Activated T-helper 2 cell treated with anti-CD3 and anti-CD28 coated beads, Interferon-gamma antibody, Interleukin-2, Interleukin-4, amounts not matched to agents 10 μg/mL and 5 μg/mL and 100 μg/mL, durations not matched to agents 14 hours and 24 hours and 36 hours (primary cell): ENCODE measurements at places on chromosomes 4 and X. TPM values are rescaled to one million over a fixed set of nuclear protein-coding genes. Genes with fewer than 3 reads are reported as not detected.

DACH2 gene
- not detected in 2 replicates for total RNA-seq

AADAT gene
- not detected in 2 replicates for total RNA-seq

UBA6 gene
- total RNA-seq = 84.8 and 88.4 TPM in 2 replicates

HPSE gene
- 9.7 TPM in 2 replicates for total RNA-seq

MAGEC1 gene
- total RNA-seq = not detected in 2 replicates

KLKB1 gene
- not detected in 2 replicates for total RNA-seq

NHS gene
- total RNA-seq = 3.8 and 8.3 TPM in 2 replicates

GRCh38 chr4:21596521-21596920 is 352.1 kb downstream of the KCNIP4 start:
- no peak for DNase-seq

GRCh38 chrX:102548231-102548630 is 31.7 kb upstream of the TMSB15A start:
- DNase-seq = no peak

GRCh38 chr4:81745050-81745449 is 273.3 kb upstream of the RASGEF1B start:
- DNase-seq = no peak

GRCh38 chr4:100317032-100317864 is 127.0 kb upstream of the DDIT4L start:
- no peak for DNase-seq

DNA sequence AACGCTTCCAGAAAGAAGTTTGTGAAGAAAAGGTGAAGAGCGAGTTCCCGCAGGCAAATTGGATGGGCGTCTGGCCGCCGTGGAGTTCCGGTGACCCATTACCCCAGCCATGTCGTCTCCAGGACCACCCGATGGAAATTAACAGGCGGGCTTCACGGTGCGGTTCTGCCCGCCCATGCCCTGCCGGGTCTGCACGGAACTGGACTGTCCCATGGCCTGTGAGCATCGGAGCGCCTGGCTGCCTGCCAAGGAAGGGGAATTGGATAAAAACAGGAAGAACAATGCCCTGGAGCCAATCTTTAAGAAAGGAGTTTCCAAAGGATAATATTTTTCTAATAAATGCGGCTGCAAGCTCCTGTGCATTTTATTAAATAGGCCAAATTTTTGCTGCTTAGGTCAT is 319.8 kb upstream of the SLC7A11 start:
- DNase-seq = no peak

DNA sequence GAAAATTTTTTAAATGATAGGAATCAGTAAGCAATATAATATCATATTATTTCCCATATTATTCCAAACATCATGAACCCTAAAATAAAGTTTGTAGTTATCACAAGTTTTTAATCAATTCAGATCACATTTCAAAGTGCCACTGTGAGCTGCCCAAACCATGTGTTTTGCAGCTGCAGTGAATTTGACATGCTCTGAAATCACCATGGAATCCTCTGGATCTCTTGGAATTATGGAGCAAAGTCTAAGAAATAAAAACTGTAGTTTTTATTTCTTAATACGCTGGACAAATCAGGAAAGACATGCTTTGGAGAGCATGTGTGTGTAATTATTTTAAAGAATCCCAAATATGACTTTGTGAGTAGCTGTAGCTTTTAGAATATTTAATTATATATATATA is 262.7 kb downstream of the ANKRD50 start:
- DNase-seq = no peak

- no peak for DNase-seq
Measured at GRCh38 chrX:22357621-22358020, 84.9 kb downstream of the CBLL2 start.

GRCh38 chr4:169410839-169411770 is 140.3 kb upstream of the SH3RF1 start:
- DNase-seq = peak; percentile 69

- DNase-seq = no peak
Measured at GRCh38 chr4:173247321-173247720, 78.7 kb downstream of the GALNT7 start.

DNA sequence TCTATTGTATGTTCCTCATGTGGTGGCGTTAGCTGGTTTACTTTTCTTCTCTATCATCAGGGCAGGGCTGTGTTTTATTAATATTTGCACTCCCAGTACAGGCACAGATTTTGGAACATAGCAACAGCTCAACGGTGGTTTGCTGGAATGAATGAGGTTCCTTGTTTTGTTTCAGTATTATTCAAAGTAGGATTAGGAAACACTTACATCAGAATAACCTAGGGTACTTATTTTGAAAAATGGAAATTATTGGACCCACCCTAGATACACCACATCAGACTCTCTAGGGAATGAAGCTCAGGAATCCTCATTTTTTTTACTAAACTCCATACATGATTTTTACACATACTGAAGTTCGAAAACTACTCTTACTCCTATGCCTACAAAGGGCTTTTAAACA is 108.8 kb upstream of the ENPEP start:
- no peak for DNase-seq

GRCh38 chrX:20059467-20060128 is 57.1 kb downstream of the MAP7D2 start:
- DNase-seq = no peak

GRCh38 chr4:98166025-98166730 is 22.9 kb upstream of the STPG2 start:
- DNase-seq = no peak
